ENCODE measurements at places on chromosomes 5 and 9. TPM values are rescaled to one million over a fixed set of nuclear protein-coding genes. Genes with fewer than 3 reads are reported as not detected.

GRCh38 chr5:54908774-54909525, 76.4 kb downstream of the ESM1 start:
- no peak for DNase-seq

DNA sequence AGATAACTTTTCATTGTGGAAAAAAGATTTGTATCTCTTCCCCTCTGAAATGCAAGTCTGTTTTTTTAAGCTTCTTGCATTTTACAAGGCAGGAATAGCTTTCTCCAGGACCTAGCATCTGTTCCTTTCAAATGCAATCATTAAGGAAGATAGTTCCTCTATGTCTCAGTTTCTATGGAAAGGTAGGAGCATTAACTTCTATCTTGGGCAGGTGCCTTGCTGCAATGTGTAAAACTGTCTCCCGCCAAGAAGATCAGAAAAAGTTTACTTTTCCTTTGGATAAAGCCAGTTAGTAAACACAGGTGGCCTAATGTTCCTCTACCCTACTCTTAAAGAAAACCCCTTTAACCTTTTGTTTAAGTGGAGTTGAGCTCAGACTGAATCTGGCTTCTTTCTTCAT, 560.6 kb upstream of the CYLC2 start:
- DNase-seq: no peak

DNA sequence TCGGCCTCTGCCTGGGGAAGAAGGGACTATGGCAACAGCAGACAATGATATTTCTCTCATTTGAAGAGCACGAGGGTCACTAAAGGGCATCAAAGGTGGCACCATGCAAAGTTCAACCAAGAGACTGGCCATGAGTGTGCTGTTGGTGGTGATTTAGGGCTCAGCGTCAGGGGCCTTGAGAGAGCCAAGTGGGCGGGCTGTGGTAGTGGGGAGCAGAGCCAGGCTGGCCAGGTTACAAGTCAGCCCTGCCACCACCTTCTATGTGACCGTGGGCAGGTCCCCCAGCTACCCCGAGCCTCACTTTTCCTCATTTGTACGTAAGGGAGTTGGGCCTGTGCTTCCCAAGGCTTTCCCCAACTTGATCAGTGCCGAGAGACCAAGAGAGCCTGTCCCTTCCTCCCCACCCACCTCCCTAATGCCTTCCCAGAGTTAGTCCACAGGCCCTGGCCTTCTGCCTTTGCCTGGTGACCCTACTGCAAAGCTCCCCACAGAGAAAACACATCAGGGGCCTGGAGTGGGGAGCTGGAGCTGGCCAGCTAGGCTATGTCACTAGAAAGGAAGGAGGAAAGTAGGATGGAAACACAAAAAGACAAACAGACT, 104.3 kb downstream of the PDE6A start:
- DNase-seq: no peak

- no peak for DNase-seq
Observed at GRCh38 chr5:61831736-61832135, 474.3 kb upstream of the KIF2A start.

- no peak for DNase-seq
Observed at GRCh38 chr5:55063899-55064298, 38.5 kb upstream of the GZMA start.

Gene SLCO4C1
- 1.3 TPM for polyA plus RNA-seq

Gene KIAA0825
- polyA plus RNA-seq: 5.8 TPM
